Lung microvascular endothelial cell (primary cell): ENCODE measurements at places on chromosomes 16 and 17. TPM values are rescaled to one million over a fixed set of nuclear protein-coding genes. Genes with fewer than 3 reads are reported as not detected.

MRPL28 gene
- total RNA-seq = 70.8 and 80.6 TPM in 2 replicates

SLC13A2 gene
- not detected in 2 replicates for total RNA-seq

PRRT2 gene
- total RNA-seq = under 0.01 and 0.22 TPM in 2 replicates

IGF2BP1 gene
- 0.20 and 0.65 TPM in 2 replicates for total RNA-seq

CDK3 gene
- total RNA-seq = 0.22 and 0.79 TPM in 2 replicates

HCRT gene
- total RNA-seq = not detected in 2 replicates

CDK5R1 gene
- 1.3 and 2.2 TPM in 2 replicates for total RNA-seq

VWA3A gene
- not detected in 2 replicates for total RNA-seq
